ENCODE measurements at places on chromosomes 4 and X.

GRCh38 chr4:40199999-40200874, 3.4 kb downstream of the RHOH start:
- DNase-seq = no peak

DNA sequence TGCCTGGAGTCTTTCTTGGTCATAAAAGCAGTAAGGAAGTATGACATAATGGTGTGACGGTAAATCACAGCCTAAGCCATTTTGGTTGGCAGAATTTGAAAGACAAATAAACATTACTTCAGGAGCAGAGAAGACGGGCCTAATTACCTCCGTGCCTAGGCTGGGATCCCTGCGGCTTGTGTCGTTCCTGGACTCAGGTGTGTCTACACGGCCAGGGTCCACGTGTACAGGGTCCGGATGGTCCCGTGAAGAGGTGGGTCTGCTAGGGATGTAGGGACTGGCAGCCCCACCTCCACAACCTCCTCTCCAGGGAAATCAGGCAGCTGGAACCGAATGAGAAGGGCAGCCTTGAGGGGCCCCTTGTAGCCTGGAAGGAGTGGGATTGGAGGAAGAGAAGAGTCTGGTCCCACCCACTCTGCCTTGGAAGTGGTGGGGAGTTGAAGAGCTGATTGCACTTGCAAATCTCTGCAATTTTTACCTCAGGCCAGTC, 55.4 kb upstream of the PLAC1 start:
- DNase-seq = no peak

DNA sequence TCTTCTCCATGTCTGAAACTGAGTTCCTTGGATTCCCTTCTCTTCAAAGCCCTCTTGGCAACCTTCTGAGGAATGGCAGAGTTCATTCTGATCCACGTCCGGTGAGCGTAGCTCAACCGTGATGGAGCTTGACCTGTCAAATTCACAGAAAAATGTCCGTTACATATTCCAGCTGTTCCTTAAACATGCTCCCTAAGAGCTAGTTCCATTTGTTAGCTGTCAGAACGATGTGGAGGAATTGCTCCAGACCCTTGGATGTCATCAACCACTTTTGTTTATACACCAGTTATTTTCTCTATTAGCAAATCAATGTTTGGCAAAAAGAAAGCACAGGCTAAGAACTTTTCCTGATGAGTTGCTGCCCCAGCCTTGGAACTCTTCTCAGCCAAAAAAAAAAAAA, 50.1 kb downstream of the NHS start:
- no peak for DNase-seq

DNA sequence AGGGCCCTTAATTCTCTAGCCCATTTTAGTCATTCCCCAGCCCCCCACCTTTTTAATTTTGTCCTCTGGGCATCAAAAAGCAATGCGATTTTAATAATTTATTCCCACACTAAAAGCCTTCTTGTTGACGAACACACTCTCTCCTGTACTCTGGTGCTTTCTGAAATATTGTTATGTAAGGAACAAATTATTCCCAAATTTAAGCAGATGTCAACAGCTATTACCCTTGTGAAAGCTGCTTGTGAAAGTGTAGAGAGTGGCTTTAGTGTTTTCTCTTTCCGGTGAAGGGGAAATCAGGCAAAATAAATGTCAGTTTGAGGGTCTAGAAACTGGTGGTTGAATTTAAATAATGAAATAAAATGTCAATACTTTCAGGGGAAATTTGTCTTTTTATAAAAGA, 221.2 kb upstream of the CNKSR2 start:
- DNase-seq = no peak

DNA sequence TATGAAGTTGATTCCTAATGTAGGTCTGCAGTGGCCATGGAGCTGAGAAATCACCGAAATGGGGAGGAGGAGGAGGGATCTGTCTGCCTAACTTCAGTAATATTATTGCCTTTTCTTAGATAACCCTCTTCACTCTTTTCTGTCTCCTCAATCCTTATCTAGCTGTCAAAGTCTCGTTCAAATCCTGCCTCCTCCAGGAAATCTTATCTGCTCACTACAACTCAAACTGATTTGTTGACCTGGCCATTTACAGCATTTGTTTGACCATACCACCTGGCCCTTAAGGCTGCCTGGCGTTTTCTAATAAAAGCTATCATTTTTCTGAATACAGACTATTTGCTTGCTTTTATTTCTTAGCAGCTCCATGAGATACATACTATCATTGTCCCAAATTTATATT, 33.8 kb downstream of the GALNT7 start:
- no peak for DNase-seq

DNA sequence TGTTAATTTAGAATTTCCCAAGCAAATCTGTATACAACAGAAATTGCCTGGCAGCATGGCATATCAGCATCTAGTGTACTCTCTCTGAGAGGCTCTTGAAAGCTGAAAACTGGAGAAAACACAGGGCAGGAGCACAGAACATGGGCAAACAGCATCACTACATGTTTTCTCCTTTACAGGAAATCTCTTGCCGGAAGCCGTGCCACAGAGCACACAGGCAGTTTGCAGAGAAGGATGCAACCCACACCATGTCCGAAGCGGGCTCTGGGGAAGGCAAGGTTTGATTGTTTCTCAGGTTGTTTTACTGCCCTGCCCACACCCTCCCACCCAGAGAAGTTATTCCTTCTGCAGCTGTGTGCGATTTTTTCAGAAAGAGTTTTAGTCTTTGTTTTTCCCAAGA, 41.1 kb upstream of the FAM9C start:
- no peak for DNase-seq

- no peak for DNase-seq
Measured at GRCh38 chr4:109218288-109218687, 84.2 kb downstream of the COL25A1 start.

Data from islet precursor cell (in vitro differentiated cells).